ENCODE measurements at places on chromosomes 7 and 10.

GRCh38 chr7:93315896-93316295 lies 83.7 kb downstream of the VPS50 start:
- no peak for DNase-seq

DNA sequence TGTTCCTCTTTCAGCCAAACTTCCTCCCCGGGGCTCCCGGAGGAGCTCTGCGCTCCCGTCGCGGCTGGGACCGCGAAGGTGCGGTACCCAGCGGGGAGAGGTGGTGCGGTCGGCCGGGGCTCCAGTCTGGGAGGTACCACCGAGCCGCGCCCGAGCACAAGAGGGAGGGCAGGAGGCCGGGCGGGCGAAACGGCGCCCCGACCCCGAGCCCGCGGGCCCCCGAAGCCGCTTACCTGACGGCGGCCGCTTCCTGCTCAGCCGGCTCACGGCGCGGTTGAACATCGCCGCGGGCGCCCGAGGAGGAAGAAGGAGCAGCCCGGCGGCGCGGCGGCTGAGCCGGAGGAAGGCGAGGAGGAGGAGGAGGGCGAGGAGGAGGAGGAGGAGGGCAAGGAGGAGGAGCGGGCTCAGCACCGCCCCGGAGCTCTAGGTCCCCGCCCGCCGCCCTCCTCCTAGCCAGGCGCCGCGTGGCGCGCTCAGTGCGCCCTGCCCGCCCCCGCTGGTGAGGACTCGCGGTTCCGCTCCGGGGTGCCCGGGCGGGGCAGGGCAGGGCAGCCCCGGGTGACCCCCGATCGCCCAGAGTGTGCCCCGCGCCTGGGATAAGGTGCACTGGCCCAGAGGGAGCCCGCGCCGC lies at the start of gene RGS10:
Gene RGS10, minus strand, starts transcription at position 363 of the 631 bp plus-strand sequence. Its CDS starts 81 bp downstream, at position 282.
- peak; percentile 67 for DNase-seq

DNA sequence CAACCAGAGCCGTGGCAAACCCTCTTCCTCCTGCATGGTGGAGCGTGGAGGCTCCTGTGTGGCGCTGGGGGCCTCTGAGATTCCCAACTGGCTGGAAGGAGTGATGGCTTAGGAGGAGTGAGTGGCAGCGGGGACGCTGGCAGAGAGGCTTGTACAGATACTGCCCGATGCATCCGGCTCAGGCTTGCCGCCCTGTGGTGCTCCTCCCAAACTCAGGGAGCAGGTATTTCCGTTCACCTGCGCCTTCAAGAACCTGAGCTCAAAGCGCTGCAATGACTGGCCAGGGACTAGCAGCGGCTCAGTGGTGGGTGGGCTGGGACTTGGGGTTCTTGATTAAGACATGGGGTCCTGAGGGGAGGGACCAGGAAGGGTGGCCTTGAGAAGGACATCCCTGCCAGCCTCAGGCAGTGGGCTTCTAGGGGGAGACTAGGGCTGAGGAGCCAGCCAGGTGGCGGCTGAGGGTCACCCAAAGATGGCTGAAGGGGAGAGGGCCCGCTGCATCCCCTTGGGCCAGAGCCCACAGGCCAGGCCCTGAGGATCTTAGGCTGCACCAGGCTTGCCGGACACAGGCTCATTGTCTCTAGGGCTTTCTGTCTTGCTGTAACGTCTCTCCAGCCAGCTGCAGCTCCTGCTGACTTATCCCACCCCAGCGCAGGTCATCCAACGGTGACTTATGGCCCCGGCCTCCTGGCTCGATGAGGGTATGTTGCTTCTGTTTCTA lies 3.2 kb downstream of the ZNF775 start:
- DNase-seq = no peak

DNA sequence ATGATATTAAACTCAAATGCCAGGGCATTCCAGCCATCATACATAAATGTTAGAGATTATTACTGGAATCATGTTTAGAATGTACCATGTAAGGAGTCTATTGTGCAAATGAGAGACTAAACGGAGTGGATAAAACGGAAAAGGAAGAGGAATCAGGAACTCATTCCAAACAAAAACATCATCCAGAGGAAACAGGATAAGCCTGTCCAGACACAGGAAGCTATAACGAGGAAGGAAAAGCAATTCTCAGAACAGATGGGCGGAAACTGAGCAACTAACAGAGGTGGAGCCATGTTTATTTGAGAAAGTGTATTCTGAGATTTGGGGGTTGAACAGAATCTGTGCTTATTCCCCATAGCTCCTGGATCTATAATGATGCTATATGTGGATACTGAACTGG lies 52.3 kb upstream of the TRIM24 start:
- DNase-seq = no peak

DNA sequence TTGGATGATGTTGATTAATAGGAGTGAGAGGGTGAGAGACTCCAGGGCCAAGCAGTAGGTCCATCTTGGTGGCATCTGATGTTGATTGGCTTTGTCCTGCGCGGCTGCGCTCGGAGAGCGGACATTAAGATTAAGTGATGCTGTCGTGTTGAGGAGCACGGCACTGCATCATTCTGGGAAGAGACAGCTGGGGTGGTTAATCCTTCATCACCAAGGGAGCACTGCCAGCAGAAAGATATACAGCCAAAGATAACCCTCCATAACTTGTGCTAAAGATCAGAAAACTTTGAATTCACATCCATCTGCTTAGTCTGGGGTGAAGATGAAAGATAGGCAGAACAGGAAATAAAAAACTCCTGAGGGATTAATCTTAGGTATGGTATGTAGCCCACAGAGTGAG lies 208.3 kb downstream of the LRMDA start:
- no peak for DNase-seq

DNA sequence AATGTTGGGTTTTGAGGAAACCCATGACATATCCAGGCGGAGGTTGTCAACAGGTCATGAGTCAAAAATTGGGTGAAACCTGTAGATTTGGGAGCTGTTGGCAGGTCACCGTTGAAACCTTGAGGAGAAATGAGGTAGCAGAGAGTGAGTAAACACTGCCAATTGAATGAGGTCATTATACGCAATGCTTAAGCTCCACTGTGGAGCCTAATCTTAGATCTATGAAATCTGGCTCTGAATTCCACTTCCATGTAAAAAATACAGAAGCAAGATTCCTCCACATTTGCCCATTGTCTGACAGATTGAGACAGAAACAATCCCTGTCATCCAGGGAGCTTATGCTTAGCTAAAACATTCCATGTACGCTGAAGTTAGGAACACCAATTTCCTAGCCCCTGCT lies 76.0 kb upstream of the IL6 start:
- no peak for DNase-seq

- DNase-seq = no peak
Measured at GRCh38 chr7:91436655-91437054, 172.4 kb downstream of the FZD1 start.

- no peak for DNase-seq
Measured at GRCh38 chr10:74799721-74800221, 26.6 kb upstream of the KAT6B start.

- no peak for DNase-seq
Measured at GRCh38 chr10:109464949-109465348, 458.4 kb downstream of the XPNPEP1 start.

GRCh38 chr10:120719333-120719732 lies 131.8 kb upstream of the WDR11 start:
- no peak for DNase-seq

- DNase-seq = no peak
Measured at GRCh38 chr7:126699707-126700106, 553.0 kb downstream of the GRM8 start.
